ENCODE measurements at places on chromosomes 4 and X. TPM values are rescaled to one million over a fixed set of nuclear protein-coding genes. Genes with fewer than 3 reads are reported as not detected.

The FAM149A gene
- total RNA-seq, result 9.4 TPM

The ELK1 gene
- total RNA-seq, result 14.4 TPM

The PQBP1 gene
- 57.0 TPM for total RNA-seq

The RRH gene
- under 0.01 TPM for total RNA-seq

The ARHGEF6 gene
- 20.5 TPM for total RNA-seq

The UPF3B gene
- 2.3 TPM for total RNA-seq

DNA sequence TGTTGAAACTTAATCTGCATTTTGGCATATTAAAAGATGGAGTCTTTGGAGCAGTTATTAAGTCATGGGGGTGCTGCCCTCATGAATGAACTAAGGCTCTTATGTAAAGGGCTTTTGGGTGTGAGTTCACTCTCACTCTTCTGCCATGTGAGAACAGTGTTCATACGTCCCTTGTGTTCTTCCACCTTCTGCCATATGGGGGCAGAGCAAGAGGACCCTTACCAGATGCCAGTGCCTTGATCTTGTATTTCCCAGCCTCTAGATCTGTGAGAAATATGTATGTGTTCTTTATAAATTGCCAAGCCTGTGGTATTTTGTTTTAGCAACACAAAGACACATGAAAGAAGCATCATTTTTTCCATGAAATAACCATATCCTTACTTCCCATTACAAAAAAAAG is 213.9 kb downstream of the SPOCK3 start:
- no peak overlapping the region for H3K4me3 ChIP-seq
- peak; percentile 2 for DNase-seq
- H3K27me3 ChIP-seq, result no peaks in the 10 kb centered on the region
- H3K27ac ChIP-seq, result no peak overlapping the region

- peak; percentile 93 for DNase-seq
- no peaks in the 10 kb centered on the region for H3K36me3 ChIP-seq
- H3K4me3 ChIP-seq, result no peak overlapping the region
- no peaks in the 10 kb centered on the region for H3K27me3 ChIP-seq
- no peak overlapping the region for H3K27ac ChIP-seq
- H3K4me1 ChIP-seq, result peaks cover 2% of the 10 kb centered on the region
Observed at GRCh38 chr4:98528882-98529281, 129.5 kb downstream of the TSPAN5 start.

- no peaks in the 10 kb centered on the region for H3K27me3 ChIP-seq
- no peak overlapping the region for H3K27ac ChIP-seq
- H3K4me3 ChIP-seq, result no peak overlapping the region
- no peak for DNase-seq
Observed at GRCh38 chrX:145190801-145191389, 56.4 kb upstream of the SPANXN1 start.

DNA sequence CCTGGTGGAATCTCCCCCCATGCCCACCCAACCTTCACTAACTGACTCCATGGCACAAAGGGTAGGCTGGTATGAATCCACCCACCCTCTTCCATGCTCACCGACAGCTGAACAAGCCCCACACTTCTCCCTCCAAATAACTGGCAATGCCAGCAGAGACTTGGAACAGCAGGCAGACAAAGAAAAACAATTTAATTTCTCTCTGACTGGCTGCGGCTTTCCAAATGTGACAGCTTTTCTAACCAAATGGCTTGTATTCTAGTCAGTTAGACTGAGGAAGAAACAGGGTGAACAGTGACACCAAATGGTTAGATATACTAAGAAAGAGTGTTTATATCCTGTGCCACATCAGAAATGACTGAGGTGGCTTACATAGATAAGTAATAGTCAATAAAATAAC is 199.3 kb upstream of the ADAMTS3 start:
- H3K27ac ChIP-seq, result no peak overlapping the region
- no peaks in the 10 kb centered on the region for H3K36me3 ChIP-seq
- H3K27me3 ChIP-seq, result no peaks in the 10 kb centered on the region
- H3K4me1 ChIP-seq, result no peaks in the 10 kb centered on the region
- peak; percentile 36 for DNase-seq

GRCh38 chr4:24094726-24095125 is 204.9 kb upstream of the PPARGC1A start:
- no peak overlapping the region for H3K4me3 ChIP-seq
- H3K27me3 ChIP-seq, result no peaks in the 10 kb centered on the region
- H3K4me1 ChIP-seq, result no peaks in the 10 kb centered on the region
- DNase-seq, result peak; percentile 59

DNA sequence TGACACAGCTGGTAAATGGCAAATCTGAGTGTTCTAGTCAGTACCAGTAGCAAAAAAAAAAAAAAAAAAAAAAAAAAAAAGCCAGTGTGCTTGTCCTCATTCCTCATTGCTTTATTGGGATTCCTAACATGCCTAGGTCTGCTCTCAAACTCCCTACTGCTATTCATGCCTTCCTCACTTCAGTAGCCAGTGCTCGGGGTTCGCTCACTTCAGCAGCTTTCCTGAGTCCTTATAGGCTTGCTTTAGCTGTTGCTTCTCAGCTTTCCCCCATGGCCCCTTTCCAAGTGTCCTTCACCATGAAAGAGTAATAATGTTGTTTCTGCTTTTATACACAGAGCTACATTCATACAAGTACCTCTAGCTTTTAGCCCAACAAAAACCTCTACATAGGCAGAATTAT is 30.8 kb downstream of the SLITRK2 start:
- H3K27ac ChIP-seq, result no peak overlapping the region
- no peaks in the 10 kb centered on the region for H3K27me3 ChIP-seq
- no peak overlapping the region for H3K4me3 ChIP-seq
- H3K4me1 ChIP-seq, result no peaks in the 10 kb centered on the region
- no peak for DNase-seq
- no peaks in the 10 kb centered on the region for H3K36me3 ChIP-seq

DNA sequence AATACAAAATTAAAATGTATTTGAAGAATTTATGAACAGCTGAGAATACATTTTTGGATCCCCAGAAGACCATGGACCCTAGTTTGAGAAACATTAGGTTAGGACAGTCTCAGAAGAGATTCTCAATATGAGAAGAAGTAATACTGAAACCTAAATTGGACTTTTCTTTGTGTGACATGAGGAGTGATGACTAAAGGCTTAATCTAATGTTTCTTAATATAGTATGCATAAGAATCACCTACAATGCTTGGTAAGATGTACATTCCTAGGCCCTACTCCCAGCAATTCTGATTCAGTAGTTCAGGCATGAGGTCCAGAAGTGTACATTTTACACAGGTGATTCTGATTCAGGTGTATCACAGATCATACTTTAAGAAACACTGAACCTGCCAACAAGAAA is 31.6 kb upstream of the HUWE1 start:
- H3K4me1 ChIP-seq, result peaks cover 5% of the 10 kb centered on the region
- no peak overlapping the region for H3K4me3 ChIP-seq
- no peaks in the 10 kb centered on the region for H3K36me3 ChIP-seq
- no peak for DNase-seq
- H3K27ac ChIP-seq, result no peak overlapping the region

GRCh38 chr4:53168228-53168627 is 197.6 kb downstream of the SCFD2 start:
- no peaks in the 10 kb centered on the region for H3K4me1 ChIP-seq
- H3K27me3 ChIP-seq, result no peaks in the 10 kb centered on the region

DNA sequence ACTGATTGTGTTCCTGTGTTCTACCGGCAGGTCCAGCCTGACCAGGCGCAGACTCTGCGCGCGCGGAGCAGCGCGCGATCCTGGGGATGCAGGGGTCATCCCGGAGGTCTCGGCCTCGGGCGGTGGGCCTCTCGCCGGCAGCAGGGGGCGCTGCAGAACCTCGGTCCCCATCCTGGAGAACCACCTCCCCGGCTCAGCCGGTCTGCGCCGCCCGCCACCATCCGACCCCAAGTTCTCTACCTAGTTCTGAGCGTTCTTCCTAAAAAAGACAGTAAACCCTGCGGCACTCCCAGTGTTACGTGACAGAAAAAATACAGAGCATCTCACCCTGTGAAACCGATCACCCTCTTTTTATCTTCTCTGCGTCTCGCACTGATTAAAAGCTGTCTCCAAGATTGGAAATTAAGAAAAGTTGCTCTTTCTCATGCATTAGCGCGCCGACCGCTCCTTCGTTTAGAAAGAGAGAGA is 1.6 kb downstream of the TRPC3 start:
- DNase-seq, result peak; percentile 79
- peaks cover 3% of the 10 kb centered on the region for H3K27me3 ChIP-seq
- no peaks in the 10 kb centered on the region for H3K4me1 ChIP-seq
- no peaks in the 10 kb centered on the region for H3K36me3 ChIP-seq

GRCh38 chr4:2924765-2925301 is 38.4 kb downstream of the NOP14 start:
- DNase-seq, result no peak
- no peak overlapping the region for H3K4me3 ChIP-seq
- H3K36me3 ChIP-seq, result peaks cover 25% of the 10 kb centered on the region
- no peaks in the 10 kb centered on the region for H3K27me3 ChIP-seq

GRCh38 chr4:48324281-48324680 is 17.0 kb upstream of the SLAIN2 start:
- no peaks in the 10 kb centered on the region for H3K36me3 ChIP-seq
- no peak overlapping the region for H3K27ac ChIP-seq
- no peaks in the 10 kb centered on the region for H3K27me3 ChIP-seq
- DNase-seq, result no peak

DNA sequence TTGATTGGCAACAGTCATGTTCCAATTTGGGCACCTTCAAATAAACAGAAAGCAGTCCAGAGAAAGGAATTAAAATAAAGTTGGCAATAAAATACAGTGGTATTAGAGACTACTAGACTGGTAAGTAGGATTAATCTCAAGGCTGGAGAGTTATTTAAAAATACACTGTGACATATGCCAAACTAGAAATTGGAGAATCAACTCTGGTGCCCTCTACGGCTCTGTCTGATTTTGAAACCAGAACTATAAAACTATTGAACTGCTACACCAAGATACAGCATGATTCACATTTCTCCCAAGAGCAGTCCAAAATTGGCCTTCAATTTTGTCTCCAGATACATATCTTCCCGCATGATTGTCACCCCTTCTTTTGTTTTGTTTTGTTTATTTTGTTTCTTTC is 78.7 kb upstream of the FAM47B start:
- DNase-seq, result no peak
- no peak overlapping the region for H3K4me3 ChIP-seq
- no peak overlapping the region for H3K27ac ChIP-seq
- no peaks in the 10 kb centered on the region for H3K27me3 ChIP-seq

GRCh38 chrX:259692-260355 is 21.4 kb upstream of the PLCXD1 start:
- H3K4me1 ChIP-seq, result peaks cover 2% of the 10 kb centered on the region
- no peak for DNase-seq
- no peak overlapping the region for H3K27ac ChIP-seq
- no peak overlapping the region for H3K4me3 ChIP-seq
- H3K36me3 ChIP-seq, result no peaks in the 10 kb centered on the region

- H3K4me1 ChIP-seq, result peaks cover 3% of the 10 kb centered on the region
- no peak for DNase-seq
- no peak overlapping the region for H3K4me3 ChIP-seq
- H3K27me3 ChIP-seq, result no peaks in the 10 kb centered on the region
- peaks cover 8% of the 10 kb centered on the region for H3K36me3 ChIP-seq
Observed at GRCh38 chrX:134541906-134542305, 81.9 kb downstream of the HPRT1 start.

- H3K4me1 ChIP-seq, result no peaks in the 10 kb centered on the region
- no peaks in the 10 kb centered on the region for H3K27me3 ChIP-seq
- no peak overlapping the region for H3K27ac ChIP-seq
- H3K4me3 ChIP-seq, result no peak overlapping the region
Observed at GRCh38 chr4:8728536-8729407, 136.2 kb downstream of the CPZ start.

- no peaks in the 10 kb centered on the region for H3K27me3 ChIP-seq
- H3K4me3 ChIP-seq, result no peak overlapping the region
- no peak for DNase-seq
- H3K27ac ChIP-seq, result no peak overlapping the region
- no peaks in the 10 kb centered on the region for H3K4me1 ChIP-seq
Observed at GRCh38 chr4:115315182-115315581, 201.8 kb upstream of the NDST4 start.

DNA sequence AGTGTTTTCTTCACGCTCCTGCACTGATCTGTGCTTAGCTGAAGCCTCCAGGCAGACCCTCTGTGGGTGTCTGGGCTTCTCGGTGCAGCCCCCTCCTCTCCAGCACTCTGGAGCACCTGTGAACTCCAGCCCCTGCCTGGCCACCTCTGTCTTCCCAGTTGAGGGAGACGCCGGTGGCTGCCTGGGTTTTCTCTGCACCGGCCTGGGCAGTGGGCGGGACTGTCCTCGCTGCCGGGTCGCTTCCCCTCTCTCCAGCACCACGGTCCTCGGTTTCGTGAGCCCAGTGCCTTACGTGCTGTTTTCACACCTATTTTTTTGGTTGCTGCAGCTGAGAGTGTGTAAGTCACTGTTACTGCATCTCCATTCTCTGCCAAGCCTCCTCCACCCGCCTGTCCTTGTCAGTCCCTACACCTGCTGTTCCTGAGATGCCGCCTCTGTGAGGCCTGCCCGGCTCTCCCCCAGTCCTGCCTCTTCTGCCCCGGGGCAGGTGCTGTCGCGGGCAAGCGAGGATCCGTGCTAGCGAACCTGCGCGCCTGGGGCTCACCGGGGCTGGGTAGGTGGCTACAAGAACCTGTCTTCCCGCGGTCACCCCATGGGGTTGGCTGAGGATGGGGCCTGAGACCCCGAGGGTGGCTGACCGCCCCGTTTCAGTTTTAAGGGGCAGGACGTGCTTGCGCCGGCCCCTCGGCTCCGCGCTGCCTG is 2.4 kb upstream of the FGFRL1 start:
- H3K4me3 ChIP-seq, result peak overlapping the region; percentile 70
- H3K4me1 ChIP-seq, result peaks cover 3% of the 10 kb centered on the region
- no peaks in the 10 kb centered on the region for H3K36me3 ChIP-seq
- no peak for DNase-seq

DNA sequence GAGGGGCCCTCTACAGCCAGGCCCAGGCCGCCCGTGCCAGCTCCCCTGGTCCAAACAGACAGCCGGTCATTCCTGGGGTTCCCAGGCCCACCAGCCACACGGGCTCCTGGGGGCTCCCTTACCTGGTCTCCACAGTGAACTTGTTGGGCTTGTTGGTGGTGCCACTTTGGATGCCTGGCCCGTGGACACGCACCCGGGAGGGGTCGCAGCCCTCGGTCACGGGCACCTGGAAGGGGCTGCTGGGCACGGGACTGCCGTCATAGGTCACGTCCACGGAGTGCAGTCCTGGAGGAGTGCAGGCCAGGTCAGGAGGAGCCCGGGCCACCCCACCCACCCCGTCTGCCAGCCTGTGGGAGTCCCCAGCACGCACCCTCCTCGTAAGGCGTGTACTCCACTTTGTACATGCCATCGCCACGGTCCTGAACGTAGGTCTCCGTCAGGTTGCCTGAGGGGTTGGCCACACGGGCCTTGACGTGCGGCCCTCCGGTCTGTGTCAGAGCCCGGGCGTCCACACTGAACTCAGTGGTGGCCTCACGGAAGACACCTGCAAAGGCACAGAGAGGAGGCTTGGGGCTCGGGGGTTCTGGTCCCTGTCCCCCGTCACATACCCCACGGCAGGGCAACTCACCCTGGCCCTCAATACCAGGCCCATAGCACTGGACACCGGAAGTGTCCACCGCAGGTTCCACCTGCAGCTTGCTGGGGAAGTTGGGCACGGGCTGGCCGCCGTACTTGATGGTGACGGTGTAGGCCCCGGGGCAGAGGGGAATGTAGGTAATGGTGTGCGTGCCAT is 14.9 kb downstream of the FLNA start:
- H3K4me1 ChIP-seq, result no peaks in the 10 kb centered on the region
- no peak overlapping the region for H3K27ac ChIP-seq
- H3K4me3 ChIP-seq, result no peak overlapping the region

GRCh38 chrX:79369871-79370270 is 2.7 kb upstream of the ITM2A start:
- no peaks in the 10 kb centered on the region for H3K36me3 ChIP-seq
- no peaks in the 10 kb centered on the region for H3K27me3 ChIP-seq
- H3K4me3 ChIP-seq, result no peak overlapping the region
- no peaks in the 10 kb centered on the region for H3K4me1 ChIP-seq
- DNase-seq, result no peak
